A172 (cell line): ENCODE measurements at places on chromosomes 16 and 17.
A peak's percentile ranks its signal among the peaks of the same experiment; 100 is the strongest.

DNA sequence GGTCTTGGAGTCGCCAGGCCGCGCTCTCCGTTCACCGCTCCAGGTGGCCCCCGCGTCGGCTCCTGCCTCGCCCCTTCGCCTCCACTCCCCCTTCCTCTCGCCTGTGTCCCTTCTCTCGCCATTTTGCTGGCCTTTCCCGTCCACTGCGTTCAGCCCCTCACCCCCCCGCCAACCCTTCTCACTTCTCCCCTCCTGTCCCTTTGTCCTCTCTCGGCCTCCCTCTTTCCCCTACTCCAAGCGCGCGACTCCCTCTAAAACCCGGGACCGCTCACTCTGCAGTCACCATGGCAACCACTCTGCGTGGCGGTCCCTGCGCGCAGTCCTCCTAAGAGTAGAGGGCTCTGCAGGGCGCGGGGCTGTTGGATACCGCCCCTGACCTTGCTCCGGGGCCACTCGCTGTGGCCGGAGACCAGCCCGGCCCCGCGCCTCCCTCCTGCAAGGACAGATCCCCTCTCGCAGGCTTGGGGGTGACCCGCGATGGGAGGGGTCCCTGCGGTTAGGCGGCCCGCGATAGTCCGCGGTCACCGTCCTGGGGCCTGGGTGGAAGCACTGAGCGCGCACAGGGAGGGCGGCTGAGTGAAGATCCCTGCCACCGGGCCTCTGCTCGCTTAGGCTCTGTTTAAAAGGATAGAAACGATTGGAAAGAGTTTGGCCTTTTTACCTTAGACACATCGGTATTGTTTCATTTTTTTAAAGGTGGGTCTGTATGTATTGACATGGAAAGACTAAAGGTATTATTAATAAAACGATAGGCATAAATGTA lies 454 bp downstream of the CCDC40 start:
- peak; percentile 34 for DNase-seq

DNA sequence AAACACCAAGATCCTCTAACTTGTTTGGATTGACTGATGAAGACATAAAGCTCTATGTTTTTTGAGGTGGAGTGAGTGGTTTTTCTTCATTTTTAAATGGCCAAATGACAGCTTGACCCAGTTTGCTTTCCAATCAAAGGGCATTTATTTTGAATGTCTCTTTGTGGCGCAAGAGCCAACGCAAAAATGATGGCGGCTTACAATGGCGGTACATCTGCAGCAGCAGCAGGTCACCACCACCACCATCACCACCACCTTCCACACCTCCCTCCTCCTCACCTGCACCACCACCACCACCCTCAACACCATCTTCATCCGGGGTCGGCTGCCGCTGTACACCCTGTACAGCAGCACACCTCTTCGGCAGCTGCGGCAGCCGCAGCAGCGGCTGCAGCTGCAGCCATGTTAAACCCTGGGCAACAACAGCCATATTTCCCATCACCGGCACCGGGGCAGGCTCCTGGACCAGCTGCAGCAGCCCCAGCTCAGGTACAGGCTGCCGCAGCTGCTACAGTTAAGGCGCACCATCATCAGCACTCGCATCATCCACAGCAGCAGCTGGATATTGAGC lies 329 bp downstream of the NLK start:
- no peak for DNase-seq

DNA sequence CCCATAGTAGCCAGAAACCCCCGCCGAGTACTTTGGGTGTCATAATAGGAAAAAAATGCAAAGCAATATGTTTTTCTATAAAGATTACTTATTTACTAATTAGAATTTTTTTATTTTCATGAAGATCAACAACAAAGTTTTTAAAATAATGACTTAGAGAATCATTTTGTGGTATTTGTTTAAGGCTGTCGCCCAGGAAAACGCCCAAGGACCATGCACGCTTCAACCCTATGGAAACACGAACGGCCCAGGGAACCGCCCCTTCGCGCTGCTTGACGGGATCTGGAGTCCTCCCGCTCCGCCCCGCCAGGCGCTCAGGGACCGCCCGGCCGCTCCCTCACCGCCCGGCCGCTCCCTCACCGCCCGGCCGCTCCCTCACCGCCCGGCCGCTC lies 408 bp upstream of the KPNA2 start:
- DNase-seq = no peak

DNA sequence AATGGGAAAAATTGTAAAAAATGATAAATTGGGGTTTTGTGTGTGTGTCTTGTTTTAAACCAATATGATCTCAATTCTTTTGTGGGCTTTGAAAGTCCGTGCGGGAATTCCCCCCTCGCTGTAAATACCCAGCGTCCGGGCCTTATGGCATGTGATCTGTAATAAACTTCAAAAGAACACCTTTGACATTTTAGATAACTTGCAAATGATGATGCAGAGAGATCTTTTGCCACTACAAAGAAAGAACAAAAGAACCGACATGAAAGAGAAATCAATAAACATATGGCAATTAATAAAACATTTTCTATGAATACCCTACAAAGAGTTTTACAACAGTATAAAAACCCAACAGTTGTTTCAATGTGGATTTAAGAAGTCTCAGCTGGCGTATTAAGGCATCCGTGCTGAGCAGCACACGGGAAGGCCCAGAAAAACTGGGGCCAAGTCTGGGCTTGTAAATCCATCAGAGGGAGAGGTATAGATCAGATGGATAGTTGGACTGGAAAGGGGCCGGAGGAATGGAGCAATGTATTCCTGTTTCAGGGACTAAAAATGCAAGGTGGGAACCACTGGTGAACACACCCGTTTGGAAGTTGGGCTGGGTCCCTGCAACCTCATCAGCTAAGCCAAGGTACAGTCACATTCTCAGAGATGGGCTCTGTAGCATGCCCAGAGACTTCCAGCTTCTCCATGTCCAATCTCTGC lies 115.2 kb downstream of the IRX5 start:
- no peak for DNase-seq

GRCh38 chr17:65553009-65553645 lies 8.3 kb downstream of the AXIN2 start:
- peak; percentile 34 for DNase-seq

DNA sequence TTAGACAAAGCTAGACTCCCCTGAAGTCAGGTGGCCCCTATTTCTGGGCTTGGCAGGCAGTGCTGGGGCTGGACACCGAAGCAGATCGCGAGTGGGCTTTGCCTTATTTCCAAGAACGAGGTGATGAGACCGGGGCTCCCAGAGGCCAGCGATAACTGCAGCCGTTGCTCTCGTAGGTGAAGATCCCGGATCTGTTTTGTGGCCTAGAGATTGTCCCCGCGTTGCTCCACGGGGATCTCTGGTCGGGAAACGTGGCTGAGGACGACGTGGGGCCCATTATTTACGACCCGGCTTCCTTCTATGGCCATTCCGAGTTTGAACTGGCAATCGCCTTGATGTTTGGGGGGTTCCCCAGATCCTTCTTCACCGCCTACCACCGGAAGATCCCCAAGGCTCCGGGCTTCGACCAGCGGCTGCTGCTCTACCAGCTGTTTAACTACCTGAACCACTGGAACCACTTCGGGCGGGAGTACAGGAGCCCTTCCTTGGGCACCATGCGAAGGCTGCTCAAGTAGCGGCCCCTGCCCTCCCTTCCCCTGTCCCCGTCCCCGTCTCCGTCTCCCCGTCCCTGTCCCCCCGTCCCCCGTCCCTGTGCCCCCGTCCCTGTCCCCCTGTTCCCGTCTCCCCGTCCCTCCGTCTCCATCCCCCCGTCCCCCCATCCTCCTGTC lies 1.5 kb upstream of the TBCD start:
- DNase-seq = no peak

- no peak for DNase-seq
These were observed 7.3 kb upstream of the CBX8 start for GRCh38 chr17:79803997-79804855.

DNA sequence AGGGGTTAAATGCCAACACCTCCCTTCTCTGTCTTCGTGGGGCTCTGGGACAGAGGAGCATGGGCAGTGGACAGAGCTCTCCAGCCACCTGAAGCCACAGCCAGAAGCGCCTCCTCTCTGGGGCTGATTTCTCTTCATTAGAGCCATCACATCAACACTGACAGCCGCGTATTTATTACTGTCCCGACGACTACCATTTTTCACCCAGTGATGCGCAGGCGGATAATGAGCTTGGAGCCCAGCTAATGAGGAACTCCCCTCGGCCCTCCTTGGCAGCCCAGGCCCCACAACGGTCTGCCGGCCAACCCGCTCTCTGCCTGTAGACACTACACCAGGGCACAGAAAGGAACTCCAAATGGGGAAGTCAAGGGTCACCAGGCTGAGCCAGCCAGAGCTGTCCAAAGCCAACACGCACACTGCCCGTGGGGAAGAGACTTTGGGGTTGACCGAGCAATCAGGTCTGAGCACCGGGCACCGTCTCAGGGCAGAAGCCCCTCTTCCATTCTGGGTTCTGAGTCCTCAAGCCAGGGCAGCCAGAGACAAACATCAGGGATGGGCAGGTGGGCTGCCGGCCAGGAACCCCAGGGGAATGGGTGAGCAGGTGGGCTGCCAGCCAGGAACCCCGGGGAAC lies 13.2 kb downstream of the SDK2 start:
- no peak for DNase-seq

GRCh38 chr17:37234106-37234505 lies 141.7 kb upstream of the C17orf78 start:
- no peak for DNase-seq

GRCh38 chr17:72534265-72534664 lies 413.4 kb downstream of the SOX9 start:
- no peak for DNase-seq

DNA sequence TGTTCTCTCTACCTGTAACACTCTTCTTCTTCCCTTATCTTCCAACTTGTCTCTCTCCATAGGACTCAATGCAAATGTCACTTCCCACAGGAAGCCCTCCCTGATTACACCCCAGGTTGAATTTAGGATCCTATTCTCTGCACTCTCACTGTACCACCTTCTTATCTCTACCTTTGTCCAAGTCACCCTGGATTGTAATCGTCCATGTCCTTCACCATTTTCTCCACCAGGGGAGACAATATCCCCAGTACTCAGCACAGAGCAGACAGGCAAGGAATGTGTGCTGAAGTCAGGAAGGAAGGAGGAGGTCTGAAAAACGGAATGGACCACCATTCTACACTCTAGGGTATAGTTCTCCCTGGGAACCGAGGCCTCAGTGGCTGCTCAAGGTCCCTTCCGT lies 14.2 kb downstream of the C16orf82 start:
- no peak for DNase-seq

GRCh38 chr16:83797013-83797412 lies 10.8 kb upstream of the HSBP1 start:
- DNase-seq = no peak

DNA sequence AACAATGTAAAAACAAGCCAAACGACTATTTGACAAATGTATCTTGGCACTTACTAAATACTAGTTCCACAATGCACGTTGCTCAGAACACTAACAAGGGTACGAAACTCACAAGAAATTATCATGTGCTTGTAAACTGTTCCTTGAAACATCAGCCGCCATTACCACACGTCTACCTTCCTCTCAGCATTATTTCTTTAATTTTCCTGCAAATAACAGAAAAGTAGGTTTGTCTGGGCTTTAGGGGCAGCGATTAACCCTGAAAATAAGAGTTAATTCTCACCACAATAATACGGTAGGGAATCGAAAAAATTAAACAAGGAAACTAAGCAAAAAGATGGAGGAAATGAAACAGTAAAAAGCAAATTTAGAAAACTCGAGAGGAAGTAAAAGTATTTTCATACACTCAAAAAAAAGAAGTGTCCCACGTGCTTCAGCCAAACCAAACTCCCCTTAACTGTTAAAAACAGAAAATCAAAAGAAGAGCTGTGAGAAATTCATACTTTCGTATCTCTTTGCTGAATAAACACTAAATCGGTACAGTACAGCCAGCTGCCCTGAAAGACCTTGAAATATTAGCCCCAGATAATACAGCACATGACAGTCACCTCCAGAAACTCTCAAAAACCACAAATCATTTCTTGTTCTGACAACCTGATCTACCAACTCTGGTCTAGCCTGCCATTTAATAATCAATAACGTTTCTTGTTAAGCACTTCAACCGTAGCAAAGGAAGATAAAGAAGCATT lies 1.2 kb downstream of the ARHGAP17 start:
- DNase-seq = no peak

DNA sequence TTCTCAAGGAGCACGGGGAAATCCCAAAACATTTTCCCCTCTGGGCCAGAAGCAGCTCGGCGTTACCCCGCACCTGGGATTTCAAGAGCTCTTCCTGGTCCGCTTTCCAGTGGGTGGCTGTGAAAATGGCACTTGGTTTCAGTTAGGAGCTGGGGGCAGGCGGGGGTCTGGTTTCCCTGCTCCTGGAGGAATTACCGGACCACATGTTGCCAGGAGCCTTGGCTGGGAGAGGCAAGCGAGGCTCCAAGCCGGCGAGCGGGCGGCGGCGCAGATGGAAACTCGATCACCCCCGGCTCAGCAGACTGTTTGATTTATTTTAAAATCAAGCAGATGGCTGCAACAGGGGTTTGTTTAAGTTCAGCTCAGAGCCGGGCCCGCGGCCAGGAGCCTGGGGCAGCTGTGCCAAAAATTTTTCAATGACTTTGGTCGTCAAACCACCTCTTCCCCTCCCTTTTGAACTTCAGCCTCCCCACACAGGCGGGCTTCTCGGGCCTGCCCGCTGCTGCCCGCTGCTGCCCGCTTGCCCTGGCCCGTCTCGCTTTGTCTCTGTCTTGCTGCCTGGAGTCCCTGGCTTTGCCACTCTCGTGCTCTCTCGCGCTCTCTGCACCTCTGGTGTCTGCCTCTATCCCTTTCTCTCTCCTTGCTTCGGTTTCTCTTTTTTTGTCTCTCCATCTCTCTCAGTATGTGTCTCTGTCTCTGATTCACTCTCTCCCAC lies 108.0 kb upstream of the CIBAR2 start:
- DNase-seq = peak; percentile 51

DNA sequence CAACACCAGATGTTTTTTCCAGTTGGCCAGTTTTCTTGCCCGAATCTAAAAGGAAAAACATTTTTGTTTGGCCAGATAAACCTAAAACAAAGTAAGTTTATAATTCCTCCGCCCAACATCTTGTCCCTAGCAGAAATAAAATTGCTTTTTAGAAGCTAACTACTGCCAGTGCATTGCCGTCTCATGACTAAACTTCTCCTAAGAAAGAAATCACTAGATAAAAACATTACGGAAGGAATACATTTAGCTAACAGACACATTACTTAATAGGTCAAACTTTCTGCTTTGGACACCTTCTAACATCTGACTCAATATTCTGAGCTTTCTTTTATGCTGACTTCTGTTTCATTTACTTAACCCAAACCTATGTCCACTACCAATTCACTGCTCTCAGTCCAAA lies 36.2 kb downstream of the FBXL20 start:
- DNase-seq = peak; percentile 16
